ENCODE measurements at places on chromosomes 2 and 18.
A peak's percentile ranks its signal among the peaks of the same experiment; 100 is the strongest.

GRCh38 chr18:9069601-9070000, 32.9 kb upstream of the NDUFV2 start:
- DNase-seq: no peak

DNA sequence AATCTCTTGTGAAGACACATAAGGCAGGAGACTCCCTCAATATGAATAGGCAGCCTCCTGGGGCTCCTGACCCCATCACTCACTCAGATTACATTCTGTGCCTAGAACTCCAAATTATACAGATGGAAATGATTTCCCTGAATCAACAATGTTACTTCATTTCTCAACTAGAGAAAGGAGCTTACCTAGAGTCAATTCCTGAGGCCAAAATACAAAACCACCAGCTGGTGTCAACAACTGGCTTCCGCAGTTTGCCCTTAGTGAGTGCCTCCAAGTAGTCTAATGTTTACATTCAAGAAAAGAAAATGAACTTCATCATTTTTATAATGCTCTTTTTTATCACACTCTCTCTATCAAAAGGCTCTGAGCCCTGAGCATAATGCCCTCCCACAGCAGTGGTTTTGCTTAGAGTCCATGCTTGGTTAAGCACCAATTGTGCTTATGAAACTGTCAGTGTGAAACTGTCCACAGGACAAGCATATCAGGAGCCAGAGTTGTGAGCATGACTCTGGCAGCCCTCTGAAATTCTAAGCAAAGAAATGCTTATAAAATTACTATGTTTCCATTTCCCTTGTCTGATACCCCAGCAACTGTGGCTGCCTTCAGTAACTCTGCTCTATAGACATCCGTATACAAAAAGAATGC, 305.7 kb upstream of the PKDCC start:
- peak; percentile 50 for DNase-seq

GRCh38 chr2:53475321-53475720, 292.3 kb upstream of the CHAC2 start:
- no peak for DNase-seq

DNA sequence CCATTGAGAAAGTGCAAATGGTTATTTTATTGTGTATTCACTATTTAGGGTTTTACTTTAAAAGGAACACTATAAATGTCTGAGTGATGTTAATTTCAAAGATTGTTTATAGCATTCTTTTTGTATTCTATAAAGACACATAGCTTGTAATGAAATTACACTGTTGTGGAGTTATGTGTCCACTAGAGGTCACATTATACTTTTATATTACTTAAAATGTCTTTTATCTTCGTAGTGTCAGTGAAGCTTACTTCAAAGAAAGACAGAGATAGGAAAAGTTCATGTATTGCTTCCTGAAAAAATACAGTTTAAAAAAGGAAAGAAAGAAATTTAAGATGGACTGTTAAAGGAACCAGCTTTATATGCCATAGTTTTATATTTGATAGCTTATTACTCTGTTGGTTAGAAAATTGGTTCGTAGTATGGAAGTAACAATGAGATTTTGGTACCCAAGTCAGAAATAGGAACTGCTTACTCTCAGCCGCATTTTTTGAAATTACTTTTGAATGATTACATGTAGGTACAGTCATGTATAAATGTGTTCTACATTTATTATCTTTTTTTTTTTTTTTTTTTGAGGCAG, 20.5 kb downstream of the APLF start:
- peak; percentile 44 for DNase-seq

GRCh38 chr2:11807156-11808015, 61.0 kb downstream of the LPIN1 start:
- peak; percentile 30 for DNase-seq

DNA sequence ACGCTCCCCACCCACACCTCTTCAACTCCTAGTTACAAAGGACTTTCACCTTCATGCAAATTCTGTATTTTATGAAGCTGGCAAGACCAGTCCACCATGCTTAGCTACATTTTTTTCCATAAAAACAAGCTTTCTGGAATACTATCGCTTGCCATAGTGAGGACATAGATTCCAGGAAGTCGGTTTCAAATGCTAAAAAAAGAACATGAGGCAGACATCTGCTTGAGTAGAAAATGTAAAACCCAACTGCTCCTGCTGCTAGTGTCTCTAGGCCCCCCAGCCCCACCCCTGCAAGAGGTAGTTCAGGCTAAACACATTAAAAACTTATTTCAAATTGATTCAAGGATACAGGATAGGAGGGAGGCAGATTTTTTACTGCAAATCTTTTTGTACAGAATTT, 148.9 kb downstream of the SMAD2 start:
- DNase-seq: no peak

DNA sequence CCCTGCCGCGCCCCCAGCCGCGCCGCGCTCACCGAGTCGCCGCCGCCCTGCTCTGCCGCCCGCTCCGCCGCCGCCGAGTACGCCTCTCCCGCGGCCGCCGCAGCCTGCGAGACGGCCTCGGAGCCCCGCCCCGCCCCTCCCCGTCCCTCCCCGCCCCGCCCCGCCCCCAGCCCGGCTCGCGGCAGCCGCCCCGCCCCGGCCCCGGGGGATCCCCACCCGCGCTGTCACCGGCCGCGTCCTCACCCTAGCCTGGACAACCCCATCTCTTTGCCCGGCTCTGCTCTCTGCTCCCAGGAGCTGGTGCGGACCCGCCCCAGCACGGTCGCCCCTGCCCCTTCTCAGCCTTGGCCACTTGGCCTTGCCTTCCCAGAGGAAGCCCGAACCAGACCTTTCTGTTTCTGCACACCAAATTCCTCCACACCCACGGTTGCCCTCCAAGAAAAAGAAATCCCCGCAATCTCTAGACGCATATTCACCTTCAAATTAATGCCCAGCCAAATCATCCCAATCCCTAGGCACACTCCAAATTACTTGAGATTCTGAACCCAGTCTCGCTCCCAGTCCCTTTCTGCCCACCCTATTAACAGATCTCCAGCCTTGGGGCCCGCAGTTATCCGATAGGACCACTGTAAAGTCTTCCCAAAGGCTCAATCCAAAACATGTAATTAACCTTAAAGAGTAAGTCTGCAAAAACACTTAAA, at the start of gene CYRIA:
CYRIA (minus strand) TSS at position 87 of the 701 bp plus-strand sequence. CDS start 77,715 bp downstream, outside the sequence.
- DNase-seq: peak; percentile 64

GRCh38 chr2:157336137-157337010, 10.8 kb upstream of the ERMN start:
- no peak for DNase-seq

DNA sequence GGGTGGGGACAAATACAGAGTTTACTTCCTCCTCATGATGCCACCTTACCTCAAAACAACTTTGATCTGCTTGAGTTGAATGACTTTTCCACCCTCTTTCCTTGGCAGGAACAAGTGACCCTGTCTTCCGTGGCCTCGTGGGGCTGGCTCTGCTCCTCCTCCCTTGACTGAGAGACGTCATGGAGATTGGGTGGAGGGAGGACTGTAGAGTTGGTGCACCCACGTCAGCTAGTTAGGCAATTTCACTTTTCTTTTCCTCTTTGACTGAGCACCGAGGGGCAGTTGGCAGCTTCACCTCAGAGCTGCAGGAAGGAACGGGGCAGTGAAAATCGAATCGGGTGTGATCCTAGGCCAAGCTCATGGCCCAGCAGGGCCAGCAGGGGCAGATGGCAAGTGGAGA, at the start of gene SP140:
SP140 (plus strand) TSS at position 251 of the 400 bp plus-strand sequence; CDS start at position 360, 109 bp downstream.
- no peak for DNase-seq

DNA sequence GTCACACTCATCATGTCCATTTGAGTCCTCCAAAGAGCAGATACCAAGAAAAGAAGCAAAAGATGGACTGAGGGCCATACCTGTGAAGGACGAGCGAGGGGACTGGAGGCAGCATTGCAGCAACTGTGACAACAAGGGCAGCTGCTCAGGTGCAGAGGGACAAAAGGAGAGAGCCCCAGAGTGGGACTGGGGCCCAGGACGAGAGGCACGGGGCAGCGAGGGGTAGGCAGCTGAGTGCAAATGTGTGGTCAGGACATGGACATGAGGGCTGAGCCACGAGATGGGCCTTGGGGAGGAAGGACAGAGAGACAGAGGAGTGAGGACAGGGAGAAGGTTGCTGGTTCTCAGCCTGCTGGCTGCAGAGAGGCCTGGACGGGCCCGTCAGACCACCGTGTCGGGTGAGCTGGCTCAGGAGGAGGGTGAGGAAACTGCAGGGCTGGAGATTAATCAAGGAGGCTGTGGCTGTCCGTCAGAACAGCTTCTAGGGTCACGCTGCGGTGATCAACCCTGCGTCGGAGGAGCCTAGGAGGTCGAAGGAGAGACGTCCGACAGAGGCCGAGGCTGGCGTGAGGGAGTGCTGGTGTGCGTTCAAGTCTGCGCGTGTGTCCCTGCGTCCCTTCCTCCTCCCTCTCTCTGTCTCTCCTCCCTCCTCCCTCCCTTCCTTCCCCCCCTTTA, 206.8 kb upstream of the HDAC4 start:
- DNase-seq: no peak

DNA sequence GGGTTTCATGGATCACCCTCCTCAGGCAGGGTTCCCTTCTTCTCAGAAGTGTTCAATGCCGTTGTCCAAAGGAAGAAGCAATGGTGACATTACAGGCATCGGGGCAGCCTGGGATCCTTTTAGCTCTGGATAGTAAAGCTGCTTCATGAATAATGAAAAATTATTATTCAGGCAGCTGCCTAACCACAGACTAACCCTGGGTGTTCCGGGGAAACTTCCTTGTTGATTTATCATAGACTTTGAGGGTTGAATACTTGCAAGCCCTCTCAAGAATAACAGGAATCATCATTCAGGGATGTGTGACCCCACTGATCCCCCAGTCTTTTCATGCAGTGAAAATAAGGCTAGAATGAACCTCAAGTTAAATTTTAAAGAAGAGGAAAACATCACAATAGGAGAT, 419.4 kb downstream of the MEIS1 start:
- DNase-seq: no peak

DNA sequence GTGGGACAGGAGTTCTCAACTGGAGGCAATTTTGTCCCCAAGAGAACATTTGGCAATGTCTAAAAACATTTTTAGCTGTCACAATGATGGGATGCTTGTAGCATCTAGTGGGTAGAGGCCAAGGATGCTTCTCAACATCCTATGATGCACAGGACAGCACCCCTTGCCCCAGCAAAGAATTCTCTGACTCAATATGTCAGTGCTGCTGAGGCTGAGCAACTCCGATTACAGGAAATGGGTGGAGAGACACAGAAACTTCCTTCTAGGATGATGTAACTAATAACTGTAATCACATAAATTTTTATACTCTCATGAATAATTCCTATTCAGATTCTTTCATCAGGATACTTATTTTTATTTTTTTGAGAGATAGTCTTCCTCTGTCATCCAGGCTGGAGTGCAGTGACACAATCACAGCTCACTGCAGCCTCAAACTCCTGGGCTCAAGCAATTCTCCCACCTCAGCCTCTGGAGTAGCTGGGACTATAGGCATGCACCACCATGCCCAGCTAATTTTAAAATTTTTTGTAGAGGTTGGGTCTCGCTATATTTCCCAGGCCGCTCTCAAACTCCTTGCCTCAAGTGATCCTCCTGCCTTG, 120.3 kb upstream of the ACAA2 start:
- no peak for DNase-seq

- no peak for DNase-seq
These were observed 128.5 kb upstream of the LGALSL start for GRCh38 chr2:64325477-64325851.

DNA sequence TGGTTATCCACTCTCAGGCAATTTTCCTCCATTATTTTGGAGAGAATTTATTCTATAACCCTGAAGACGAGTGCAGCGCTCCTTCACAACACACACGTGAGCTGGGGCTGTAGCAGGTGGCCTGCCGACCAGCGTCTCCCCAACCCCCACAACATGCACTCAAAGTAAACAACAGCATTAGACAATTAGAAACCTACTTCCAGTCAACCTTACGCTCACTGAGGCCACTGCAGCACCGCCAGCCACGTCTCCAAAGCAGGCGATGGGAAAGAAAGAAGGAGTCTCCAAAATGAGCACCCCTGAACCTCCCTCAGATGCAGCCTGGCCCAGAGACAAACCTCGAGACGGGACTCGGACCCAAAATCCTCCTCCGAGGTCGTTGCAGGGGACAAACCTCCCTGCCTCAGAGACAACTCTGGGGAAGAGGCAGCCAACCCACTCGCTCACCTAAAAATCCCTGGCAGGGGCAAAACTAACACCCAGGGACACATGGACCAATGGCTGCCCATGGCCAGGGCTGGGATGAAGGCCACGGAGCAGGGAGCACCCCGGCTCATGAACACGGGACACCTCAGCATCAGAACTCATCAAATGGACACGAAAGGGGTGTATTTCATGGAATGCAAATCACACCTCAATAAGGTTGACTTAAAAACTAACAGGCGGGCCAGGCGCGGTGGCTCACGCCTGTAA, 2.6 kb downstream of the SLC66A2 start:
- no peak for DNase-seq

DNA sequence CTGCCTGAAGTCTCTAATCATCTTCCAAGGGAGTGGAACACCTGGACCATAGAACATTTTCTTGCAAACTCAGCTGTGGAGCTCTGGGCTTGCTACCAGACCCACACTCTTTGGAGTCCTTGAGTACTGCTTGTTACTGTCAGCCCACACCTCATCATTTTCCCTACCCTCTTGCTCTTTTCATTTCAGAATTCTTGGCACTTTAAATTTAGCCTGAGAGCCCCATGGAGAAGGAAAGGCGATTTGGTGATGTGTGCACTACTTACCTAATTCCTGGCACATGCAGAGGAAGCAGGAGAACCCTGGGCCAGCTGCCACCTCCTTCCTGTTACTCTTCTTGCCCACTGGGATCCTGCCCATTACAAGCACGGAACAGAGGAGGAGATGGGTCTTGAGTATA, 31.7 kb downstream of the TMEM178A start:
- no peak for DNase-seq

- DNase-seq: no peak
These were observed 29.8 kb downstream of the LTBP1 start for GRCh38 chr2:32976409-32977063.

DNA sequence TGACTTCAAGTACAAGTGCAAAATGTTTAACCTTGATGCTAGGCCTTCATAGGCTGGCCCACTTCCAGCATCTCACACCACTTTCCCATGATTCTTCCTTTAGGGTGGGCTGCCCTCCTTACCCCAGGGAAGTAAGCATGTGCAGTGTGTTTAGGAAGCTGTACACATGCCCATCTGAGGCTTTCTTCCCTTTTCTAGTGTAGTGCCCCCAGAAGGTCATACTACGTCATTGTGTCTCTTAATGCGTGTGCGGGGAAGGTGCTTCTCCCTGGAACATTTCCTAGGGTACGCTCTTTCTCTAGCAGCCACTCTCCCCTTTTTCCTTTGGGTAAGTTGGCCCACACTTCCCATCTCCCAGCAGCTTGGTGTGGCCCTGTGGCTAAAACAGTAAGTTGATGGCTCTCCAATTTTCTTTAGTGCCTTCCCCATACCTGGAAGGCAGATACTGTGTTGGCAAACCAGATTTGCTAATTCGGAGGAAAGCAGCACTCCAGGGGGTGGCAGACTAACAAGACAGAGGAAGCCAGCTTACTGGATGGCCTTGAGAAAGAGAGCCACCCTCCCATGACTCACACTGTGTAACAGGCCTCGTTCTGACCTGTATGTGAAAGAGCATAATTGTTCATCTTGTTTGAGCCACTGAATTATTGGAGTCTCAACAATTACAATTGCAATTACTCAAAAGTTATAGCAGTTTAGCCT, 1.1 kb upstream of the SULT6B1 start:
- no peak for DNase-seq
